Right cardiac atrium (tissue), 5 donors: ENCODE measurements at places on chromosomes 2 and 18. TPM values are rescaled to one million over a fixed set of nuclear protein-coding genes. Genes with fewer than 3 reads are reported as not detected.

The ANKRD53 gene
- 3.1 TPM for total RNA-seq

DNA sequence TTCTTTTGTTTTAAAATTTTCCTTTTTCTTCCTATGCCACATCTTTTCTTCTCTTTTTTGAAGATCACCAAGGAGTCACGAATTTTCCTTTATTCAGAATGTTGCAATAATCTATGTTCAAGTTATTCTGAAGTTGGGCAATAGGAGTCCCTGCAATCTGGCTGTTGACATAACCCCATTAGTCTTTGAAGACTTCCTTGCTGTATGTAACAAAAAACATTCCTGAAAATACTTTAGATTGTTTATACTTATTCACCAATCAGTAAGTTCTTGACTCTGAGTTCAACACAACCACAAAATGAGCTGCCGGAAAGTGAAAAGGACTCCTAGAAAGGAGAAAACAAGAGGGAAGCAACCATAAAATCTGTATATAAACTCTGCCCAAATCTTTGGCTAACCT lies 62.8 kb downstream of the TMEM237 start:
- DNase-seq: no peak

The GPR75 gene
- 0.85 TPM for total RNA-seq

DNA sequence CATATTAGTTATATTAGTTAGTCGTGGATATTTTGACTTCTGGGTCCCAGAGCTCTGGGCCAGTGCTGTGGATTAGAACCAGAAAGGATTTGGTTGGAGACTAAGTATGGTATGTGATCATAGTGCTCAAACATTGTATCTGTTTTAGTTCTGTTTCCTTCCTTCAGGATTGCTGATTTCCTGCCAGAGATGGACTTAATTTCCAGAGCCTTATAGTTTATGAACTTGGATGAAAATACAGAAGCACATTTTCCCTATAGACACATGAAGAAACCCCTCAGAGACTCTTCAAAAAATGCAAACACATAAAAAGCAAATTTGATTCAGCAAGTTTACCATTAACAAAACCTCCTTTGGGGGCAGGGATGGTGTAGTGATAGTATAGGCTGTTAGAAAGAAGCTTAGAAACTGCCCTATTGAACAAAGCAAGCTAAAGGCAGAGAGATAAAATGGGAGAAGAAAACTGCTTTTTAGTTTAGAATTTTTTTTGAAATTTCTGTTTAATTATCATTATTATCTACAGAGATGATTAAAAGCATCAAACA lies 88.7 kb upstream of the EFEMP1 start:
- no peak for DNase-seq

- no peak for DNase-seq
These were observed 4.0 kb downstream of the CYP26B1 start for GRCh38 chr2:72143441-72144273.

The C2orf78 gene
- not detected for total RNA-seq

DNA sequence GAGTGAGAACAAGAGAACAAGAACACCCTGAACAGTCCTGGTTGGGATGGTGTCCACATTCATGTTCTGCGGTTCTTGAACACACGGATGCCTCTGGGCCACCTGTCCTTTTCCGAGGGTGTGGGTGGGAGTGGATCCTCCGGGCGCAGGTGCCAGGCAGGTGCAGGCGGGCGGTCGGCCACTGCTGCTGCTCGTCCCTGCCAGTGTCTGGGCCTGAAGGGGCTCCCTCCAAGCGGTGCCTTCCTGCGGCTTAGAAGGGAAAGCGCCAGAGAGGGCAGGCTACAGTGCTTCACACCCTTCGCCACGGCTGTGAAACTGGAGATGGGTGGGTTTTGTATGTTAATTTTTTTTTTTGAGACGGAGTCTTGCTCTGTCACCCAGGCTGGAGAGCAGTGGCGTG lies 8.0 kb upstream of the D2HGDH start:
- no peak for DNase-seq

DNA sequence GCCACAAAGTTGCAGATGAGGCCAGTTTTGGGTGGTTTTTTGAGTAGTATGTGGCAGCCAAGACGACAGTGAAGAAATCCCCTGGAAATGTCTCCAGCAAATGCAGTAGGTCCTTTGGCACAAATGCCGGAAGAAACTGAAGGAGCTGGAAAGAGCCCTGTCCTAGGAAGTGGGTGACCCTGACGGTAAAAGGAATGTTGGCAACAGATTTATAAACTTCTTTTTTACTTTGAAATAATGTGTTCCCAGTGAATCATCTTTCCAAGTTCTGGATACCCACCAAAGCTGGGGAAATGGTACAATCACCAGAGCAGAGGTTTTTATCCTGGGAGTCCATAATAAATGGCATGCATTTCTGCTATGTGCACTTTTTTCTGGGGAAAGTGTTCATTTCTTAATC lies 112.9 kb downstream of the CSRNP3 start:
- no peak for DNase-seq

The KRTCAP3 gene
- not detected for total RNA-seq

The MALL gene
- total RNA-seq: 8.1 TPM

DNA sequence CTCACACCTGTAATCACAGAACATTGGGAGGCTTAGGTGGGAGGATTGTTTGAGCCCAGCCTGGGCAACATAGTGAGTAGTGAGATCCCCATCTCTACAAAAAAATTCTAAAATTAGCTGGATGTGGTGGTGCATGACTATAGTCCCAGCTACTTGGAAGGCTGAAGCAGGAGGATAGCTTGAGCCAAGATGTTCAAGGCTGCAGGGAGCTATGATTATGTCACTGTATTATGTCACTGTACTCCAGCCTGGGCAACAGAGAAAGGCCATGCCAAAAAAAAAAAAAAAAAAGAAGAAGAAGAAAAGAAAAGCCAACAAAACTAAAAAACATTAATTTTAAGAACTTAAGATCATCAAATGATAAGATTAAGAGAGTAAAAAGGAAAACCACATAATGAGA lies 17.4 kb upstream of the NCOA1 start:
- DNase-seq: no peak

GRCh38 chr18:9334973-9335696 lies 562 bp downstream of the TWSG1 start:
- no peak for DNase-seq

DNA sequence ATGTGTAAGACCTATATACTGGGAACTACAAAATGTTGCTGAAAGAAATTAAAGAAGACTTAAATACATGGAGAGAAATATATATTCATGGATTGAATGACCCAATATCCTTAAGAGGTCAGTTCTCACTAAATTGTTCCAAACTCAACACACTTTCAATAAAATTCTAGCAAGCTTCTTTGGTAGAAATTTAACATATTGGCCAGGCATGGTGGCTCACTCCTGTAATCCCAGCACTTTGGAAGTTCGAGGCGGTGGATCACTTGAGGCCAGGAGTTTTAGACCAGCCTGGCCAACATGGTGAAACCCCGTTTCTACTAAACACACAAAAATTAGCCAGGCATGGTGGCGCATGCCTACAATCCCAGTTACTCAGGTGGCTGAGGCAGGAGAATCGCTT lies 33.6 kb upstream of the MYCN start:
- DNase-seq: no peak

The MITD1 gene
- total RNA-seq: 20.6 TPM

The PIEZO2 gene
- total RNA-seq: 0.56 TPM

The CRYGC gene
- not detected for total RNA-seq

GRCh38 chr2:41568648-41569047 lies 479.2 kb upstream of the PKDCC start:
- DNase-seq: no peak

DNA sequence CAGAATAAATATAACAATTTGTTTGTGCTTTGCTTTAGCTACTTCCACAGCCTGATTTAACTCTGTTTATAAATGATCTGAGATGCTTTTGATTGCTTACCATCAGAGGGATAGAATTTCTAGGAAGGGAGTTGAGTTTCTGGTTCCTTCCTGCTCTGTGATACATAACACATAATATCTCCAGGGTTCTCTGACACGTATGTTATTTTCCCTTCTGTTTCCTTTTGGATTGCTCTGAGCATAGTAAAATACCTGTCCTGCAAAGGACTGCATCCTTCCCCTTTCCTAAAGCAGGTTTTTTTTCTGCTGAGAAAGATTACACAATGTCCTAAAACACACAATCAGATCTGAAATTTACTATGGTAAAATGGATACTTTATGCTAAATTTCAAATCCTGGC lies 76.1 kb downstream of the CABYR start:
- no peak for DNase-seq

GRCh38 chr2:128995086-128995485 lies 676.4 kb upstream of the HS6ST1 start:
- no peak for DNase-seq

The DES gene
- 7,210 TPM for total RNA-seq

- DNase-seq: no peak
These were observed 204.9 kb downstream of the CDH7 start for GRCh38 chr18:65955747-65956146.

The TUBA4B gene
- not detected for total RNA-seq
